ENCODE measurements at places on chromosomes 7 and 10. TPM values are rescaled to one million over a fixed set of nuclear protein-coding genes. Genes with fewer than 3 reads are reported as not detected.

DNA sequence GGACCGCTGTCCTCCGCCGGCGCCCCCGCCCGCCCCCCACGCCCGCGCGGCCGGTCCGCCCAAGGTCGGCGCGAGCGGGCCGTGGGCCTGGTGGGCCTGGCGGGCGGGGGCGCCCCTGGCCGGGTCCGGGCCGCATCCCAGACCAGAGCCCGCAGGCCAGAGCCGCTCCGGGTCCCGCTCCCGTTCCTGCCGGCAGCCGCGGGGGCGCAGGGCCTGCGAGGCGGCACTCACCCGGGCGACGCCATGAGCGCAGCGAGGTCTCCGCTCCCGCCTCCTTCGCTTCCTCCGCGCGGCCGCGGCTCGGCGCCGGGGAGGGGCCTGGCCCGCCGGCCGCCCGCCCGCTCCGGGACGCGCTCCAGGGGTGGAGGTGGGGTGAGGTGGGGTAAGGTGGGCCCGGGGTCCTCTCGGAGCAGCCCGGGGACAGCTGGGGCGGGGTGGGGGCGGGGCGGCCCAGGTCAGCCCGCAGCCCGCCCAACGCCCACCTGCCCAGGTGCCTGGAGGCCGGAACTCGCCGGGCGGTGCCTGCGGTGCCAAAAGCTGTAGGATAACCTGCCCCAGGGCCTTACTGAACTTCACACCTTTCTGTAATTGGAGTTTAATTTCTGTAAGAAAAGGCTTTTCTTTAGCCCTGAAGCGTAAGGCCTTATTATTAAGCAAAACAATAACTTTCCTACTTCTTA lies at the start of gene URGCP:
Gene URGCP, minus strand, starts transcription at position 266 of the 680 bp plus-strand sequence. Its CDS starts 21 bp downstream, at position 245.
- no peak for DNase-seq
- H3K27ac ChIP-seq: peak within 1 kb of the TSS; percentile 92
- no peaks in the 10 kb centered on the region for H3K36me3 ChIP-seq
- H3K4me1 ChIP-seq: peaks cover 47% of the 10 kb centered on the region

DNA sequence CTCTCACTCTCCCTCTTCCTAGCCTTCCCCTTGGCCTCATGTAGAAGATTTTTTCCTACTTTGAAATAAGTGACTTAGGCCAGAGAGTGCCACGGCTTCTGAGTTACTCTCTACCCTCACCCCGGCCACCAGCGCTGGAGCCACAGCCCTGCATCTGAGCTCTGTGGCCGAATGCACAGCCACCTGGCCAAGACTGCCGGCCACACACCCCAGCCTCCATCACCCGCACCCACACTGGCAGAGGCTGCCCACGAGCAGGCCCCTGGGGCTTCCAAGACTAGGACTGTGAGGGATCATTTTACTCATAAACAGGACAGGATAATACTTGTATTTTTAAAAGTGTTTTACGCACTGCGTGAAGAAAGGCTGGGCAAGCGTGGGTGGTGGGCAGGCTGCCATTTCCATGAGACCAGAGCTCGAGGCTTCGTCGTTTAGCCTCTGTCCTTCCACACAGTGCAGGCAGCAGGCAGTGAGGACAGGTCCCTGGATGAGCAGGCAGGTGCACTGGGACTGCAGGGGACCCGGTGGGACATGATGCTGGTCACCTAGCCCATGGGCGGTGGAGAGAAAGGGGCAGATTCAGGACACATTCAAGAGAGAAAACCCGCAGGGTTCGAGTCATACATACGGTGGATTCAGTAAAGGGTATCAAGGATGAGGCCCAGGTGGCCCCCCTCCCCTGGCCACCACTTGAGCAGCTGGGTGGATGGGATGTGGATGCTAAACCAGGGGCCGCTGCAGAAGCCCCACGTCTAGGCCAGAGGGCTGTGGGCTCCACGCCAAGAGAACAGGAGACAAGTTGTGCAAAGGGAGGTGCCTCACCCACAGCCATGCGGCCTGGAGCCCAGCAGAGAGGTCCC lies 35.5 kb upstream of the RNF32 start:
- H3K36me3 ChIP-seq: no peaks in the 10 kb centered on the region
- H3K27ac ChIP-seq: no peak overlapping the region
- H3K27me3 ChIP-seq: peaks cover 17% of the 10 kb centered on the region
- peaks cover 12% of the 10 kb centered on the region for H3K4me1 ChIP-seq
- peak; percentile 78 for DNase-seq

DNA sequence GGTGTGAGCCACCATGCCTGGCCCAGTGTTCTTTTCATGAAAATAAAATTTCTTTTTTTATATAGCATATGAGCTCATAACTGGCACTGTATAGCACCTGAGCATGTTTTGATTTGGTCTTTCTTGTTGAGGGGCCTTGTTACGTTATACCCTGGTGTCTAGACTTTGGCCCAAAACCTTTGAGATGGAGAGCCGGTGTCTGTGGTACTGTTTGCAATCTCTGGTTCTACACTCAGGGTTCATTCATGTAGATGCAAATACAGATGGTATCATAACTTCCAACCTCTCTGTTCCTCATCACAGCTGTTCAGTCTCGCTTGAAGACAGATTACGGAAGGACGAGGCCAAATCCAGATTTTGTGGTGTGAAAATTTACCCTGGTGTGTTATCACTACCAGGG lies at the start of gene TAS2R5:
Gene TAS2R5, plus strand, starts transcription at position 301 of the 400 bp plus-strand sequence. CDS start 145 bp downstream, outside the sequence.
- H3K27me3 ChIP-seq: no peaks in the 10 kb centered on the region
- H3K4me1 ChIP-seq: no peaks in the 10 kb centered on the region
- no peak within 1 kb of the TSS for H3K4me3 ChIP-seq

DNA sequence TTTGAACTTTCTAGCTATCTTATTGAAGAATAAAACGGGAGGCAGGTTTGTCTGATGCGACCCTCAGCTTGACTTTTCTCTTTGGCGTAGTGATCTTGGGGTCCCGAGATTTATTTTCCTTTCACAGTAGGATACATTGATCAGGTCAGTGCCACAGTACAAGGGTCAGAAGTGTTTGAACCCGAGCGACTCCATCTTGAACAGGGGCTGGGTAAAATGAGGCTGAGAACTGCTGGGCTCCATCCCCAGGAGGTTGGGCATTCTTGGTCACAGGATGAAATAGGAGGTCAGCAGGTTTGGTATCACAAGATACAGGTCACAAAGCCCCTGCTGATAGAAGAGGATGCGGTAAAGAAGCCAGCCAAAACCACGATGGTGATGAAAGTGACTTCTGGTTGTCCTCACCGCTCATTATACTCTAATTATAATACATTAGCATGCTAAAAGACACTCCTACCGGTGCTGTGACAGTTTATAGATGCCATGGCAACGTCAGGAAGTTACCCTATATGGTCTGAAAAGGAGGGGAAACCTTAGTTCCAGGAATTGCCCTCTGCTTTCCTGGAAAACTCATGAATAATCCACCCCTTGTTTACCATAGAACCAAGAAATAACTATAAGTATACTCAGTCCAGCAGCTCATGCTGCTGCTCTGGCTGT lies 3.0 kb upstream of the TECPR1 start:
- DNase-seq: no peak
- H3K27me3 ChIP-seq: no peaks in the 10 kb centered on the region
- H3K27ac ChIP-seq: no peak overlapping the region
- no peak overlapping the region for H3K4me3 ChIP-seq
- peaks cover 27% of the 10 kb centered on the region for H3K4me1 ChIP-seq

GRCh38 chr7:32582036-32582435 lies 86.7 kb downstream of the AVL9 start:
- DNase-seq: no peak
- peaks cover 7% of the 10 kb centered on the region for H3K4me1 ChIP-seq
- no peak overlapping the region for H3K4me3 ChIP-seq
- no peaks in the 10 kb centered on the region for H3K27me3 ChIP-seq

The MRPL32 gene
- total RNA-seq: 63.3 TPM

The C10orf105 gene
- not detected for total RNA-seq

The GTF2IRD1 gene
- 21.2 TPM for total RNA-seq

The CRCP gene
- 56.7 TPM for total RNA-seq

The CXCL12 gene
- total RNA-seq: 88.8 TPM

The OR2AE1 gene
- not detected for total RNA-seq

The CFAP70 gene
- 1.1 TPM for total RNA-seq

Data from esophagus muscularis mucosa (tissue), 4 donors.